ENCODE measurements at places on chromosomes 7 and 10.

DNA sequence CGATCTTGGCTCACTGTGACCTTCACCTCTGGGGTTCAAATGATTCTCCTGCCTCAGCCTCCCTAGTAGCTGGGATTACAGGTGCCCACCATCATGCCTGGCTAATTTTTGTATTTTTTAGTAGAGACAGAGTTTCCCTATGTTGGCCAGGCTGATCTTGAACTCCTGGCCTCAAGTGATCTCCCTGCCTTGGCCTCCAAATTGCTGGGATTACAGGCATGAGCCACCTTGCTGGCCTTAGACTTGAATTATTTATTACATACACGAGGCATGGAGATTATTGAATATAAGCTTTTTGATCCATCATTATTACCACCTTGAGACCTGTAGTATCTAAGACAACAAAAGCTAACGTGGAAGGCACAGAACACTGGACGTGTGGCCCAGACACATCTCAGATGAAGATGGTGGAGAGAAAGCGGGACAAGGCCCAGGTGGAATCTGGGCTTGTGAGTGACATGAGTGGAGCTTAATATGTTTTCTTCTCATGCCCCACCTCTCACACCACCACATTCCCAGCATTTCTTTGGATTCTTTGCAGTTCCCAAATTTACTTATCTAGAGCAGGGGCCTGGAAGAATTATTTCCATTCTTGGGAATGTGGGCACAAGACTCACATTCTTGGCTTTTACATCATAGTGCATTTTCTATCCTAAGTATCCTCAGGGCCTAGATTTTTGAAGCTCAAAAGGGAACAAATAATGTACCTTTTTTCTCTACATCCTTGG lies 76.6 kb downstream of the SUGCT start:
- DNase-seq, result no peak

DNA sequence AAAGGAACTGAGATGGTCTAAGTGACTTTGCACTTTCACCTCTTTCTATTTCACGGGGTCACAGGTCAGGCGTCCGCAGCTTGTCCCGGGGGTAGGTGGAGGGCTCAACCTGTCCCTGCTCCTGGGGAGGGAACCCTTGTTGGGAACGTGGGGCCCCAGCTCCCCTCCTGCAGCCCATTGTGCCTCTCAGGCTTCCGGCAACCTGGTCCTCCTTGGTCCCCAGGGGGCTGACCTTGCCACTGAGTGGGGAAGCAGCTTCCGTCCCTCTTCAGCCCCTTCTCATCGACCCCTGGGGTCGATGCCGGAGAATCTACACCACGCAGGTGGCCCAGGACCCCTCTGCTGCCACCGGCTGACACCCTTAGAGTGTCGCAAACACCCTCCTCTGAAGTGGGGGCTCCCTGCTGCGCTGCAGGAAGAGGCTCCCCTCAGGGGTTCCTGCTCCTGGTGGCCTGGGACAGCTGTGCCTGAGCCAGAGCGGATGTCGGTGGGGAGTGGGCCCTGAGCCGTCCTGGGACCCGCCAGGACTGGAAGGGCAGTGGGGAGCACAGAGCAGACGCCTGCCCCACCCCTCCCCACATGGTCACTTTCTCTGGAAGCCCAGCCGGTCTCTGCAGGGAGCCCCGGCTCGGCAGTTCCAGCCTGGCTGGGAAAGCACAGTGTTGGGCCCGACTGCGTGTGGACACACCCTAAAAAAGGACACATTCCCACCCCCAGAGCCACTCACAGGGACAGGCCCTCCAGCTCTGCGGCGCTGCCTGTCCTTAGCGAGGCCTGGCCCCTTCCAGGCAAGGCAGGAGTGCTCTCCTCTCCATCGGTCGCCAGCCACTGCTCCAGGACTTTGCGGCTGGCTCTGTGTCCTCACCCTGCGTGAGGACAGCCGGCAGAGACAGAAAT lies 357.5 kb upstream of the SHH start:
- DNase-seq, result no peak

GRCh38 chr10:130230036-130230435 lies 93.8 kb downstream of the GLRX3 start:
- DNase-seq, result no peak

DNA sequence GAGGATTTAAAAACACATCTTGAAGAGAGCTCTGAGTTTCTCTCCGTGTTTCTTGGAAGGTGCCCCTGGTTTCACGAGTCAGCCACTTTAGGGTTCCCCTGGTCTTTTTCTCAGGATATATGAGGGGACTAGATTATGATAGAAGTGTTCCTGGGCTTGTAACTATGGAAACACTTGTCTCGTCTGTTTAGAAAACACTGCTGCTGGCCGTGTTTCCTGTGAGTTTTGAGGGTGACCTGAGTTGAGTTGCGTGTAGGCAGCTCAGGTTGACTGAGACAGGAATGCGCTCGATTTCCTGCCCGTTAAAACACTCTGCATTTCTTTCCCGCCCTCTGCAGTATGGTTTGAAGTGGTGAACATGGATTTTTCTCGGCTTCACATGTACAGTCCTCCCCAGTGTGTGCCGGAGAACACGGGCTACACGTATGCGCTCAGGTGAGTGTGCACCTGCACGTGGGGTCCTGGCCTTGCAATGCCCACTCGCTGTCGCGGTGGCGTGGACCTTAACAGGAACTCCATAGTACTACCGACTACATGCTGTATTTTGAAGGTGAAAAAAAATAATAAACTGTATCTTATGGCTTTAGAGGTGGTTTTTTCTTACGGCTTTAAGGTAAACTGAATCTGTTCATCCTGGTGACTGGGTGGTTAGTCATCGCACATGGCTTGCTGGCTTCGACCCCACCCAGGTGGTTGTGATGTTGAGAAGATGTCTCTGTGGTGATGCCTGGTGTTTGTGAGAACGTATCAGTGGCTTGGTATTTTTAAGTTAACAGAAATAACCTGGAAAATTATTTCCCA lies at the start of gene SUN1:
Gene SUN1, plus strand, starts transcription at position 310 of the 801 bp plus-strand sequence. Its CDS starts 49 bp downstream, at position 359.
- peak; percentile 54 for DNase-seq

- DNase-seq, result no peak
Measured at GRCh38 chr7:68730964-68731363, 867.3 kb upstream of the AUTS2 start.

DNA sequence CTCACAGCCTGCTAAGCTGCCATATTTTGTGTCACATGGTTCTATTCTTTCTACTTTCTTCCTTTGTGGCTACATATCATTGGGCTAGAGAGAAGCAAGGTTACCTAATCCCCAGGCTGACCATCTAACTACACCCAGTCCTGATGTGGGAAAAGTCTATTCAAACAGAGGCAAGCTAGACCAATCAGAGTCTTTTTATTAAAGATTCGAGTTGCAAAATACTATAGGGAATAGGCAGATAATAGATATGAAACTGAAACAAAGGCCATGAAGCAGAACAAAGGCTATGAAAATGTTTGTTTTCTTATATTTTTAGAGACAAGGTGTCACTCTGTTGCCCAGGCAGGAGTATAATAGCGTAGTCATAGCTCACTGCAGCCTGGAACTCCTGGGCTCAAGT lies 36.7 kb downstream of the MTERF1 start:
- peak; percentile 2 for DNase-seq

- no peak for DNase-seq
Measured at GRCh38 chr7:21454182-21454581, 26.3 kb downstream of the SP4 start.

DNA sequence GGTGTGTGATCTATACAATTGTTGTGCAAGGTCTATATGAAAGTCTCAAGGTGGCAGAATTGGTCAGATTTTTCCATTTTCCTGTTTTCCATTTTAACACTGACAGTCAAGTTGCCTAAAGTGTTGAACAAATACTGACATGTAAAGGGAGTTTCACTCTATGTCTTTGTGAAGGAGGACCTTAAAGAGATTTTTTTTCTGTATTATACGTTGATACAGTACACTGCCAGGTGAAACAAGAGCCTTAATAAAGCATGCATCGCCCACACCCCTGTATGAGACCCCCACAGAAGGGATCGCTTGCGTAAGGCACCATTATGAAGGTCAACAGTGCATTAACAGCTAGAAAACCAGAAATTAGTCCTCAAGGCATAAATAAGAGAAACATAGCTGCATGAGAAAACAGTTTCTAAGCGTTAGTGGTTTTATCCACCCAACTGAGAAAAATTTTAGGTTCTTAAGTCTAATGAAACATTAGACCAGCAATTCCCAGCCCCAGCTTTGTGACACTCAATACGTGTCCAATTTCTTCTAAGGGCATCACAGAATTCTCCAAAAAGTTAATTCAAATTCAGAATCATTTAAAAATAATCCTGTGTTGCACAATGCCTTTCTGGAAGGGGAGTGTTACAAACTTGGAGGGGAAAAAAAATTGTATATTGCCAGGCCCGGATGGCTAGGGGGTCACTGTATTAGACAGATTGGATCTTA lies 6.9 kb downstream of the KLF6 start:
- DNase-seq, result no peak

- no peak for DNase-seq
Measured at GRCh38 chr7:95922191-95922590, 149.8 kb downstream of the DYNC1I1 start.

DNA sequence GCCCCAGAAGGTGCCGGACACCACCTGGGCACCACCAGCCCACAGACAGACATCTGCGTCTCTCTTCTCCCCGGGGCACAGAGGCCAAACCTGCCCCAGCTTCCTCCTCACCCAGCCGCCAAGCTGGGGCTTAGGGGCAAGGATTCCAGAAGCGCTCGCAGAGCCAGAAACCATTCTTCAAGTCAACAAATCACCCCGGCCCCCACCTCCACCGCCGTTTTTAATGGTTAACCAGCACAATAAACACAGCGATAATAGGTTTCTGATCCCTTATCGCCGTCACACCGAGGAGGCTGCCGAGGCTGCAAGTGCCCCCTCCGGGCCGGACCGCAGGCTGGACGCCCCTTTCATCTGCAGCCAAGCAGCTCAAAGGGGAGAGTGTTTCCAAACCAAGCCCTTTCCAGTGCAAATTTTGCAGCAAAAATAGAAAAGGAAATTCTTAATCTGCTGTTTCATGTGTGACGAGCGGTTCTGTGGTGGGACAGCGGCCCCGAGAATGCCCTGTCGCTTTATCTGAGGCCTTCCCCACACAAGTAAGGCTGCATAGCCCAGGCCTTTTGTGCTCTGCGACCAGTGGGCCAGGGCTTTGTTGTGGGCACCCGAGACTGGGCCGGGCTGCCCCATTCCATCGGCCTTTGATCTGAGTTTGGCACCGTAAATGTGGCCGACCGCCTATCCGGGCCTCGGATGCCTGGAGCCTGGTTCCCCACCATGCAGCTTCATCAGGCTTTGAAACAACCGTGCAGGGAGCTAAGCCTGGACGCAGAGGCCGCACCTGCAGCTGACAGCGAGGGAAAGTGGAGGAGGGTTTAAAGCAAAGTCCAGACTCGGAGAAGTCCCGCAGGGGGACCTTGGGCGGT lies 83.2 kb downstream of the FOXL3 start:
- DNase-seq, result no peak

DNA sequence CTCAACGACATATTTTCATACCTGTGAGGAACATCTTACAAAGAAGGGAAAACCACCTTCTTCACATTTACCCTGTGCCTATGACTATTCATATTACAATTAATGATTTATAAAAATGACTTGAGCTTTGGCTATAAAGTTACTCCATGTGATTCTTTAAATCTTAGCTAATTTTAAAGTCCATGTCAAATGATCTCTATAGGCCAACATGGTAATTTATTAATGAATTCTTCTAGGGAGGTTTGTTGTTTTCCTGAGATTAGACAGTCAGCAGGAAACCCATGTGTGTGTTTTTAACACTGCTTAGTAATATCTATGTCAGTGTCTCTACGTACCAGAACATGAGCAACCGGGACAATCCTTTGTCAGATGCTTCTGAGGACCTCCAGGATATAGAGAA lies 307.3 kb downstream of the IPMK start:
- DNase-seq, result no peak

DNA sequence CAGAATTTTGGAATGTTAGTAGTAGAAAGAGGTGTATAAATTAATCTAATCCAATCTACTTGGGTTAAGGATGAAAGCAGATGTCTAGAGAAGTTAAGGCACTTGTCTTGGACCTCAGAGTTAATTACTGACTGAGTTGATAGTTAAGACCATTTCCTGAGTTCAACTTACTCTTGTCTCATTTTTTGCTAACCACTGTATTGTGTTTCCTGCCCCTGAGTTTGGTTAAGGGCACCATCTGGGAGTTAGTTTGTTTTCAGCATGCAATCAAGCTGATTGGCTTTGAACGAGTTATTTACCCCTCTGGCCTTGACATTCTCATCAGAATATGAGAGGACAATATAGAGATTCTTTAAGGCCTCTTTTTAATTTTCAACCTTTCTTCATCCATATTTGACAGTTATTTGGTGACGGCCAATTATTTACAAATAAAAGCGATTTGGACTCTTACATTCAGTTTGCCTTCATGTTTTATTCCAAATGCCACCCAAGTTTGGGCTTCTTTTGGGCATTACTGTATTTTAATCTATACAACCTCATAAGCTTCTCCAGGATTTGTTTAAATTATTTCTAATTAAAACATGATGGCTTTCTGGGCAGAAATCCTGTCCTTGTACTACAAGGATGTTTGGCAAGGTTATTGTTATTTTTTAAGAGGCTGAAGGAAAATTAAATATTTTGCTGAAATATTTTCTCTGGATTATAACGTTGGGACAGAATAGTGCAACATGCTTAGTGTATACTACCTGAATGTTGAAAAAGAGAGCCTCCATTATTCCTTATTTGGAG lies 225.0 kb downstream of the CACNB2 start:
- DNase-seq, result no peak

DNA sequence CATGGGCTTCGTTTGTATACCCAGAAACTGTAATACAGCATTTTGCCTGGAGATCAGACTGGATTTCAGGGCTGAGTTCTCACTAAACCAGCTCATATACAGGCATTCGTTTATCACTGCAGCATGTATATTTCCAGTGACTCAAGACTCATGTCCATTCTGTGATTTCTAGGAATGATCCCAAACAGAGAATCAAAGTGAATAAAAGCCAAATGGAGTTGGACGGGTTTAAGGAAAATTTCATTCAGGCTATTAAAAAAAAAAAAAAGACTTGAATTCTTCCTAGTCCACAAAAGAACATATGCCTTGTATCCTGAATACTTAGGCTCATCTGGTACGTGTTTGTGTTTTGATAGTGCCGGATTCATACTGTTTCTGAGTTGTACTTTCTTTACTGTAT lies 46.8 kb downstream of the TET1 start:
- DNase-seq, result no peak

DNA sequence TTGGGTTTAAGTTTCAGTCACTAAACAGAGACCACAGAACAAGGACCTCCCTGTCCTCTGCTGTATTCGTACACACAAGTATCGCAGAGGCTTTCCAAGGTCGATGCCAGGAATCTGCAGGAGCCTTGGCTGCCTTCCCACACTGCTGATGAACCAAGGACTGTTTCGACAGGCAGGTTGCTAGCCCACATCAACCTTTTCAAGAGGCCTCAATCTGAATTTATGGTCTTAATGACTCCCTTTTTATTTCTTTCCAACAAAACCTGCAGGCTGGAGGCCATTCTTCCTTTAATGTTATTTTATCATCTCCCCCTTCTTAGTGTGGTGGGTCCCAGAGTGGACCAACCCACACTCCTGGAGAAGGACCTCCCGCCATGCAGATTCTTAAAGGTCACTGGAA lies 45.6 kb downstream of the JCAD start:
- no peak for DNase-seq

Data from GM19239 (cell line).